ENCODE measurements at places on chromosomes 2 and 18. TPM values are rescaled to one million over a fixed set of nuclear protein-coding genes. Genes with fewer than 3 reads are reported as not detected.

DNA sequence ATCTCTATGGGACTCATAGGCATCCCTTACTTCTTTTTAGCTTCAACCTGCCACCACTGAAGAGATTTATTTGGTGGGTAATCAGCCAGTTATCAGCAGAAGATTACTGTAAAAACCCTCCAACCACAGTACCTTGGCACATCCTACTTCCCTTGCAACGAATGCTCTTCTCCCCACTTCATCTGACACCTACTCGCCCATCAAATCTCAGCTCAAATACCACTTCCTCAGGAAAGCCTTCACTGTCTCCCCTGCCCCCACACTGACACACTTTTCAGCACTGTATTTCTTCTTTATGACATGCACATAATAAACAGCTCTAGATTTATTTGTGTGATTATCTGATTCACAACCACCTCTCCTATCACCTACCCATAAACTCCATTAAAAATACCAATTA, 3.1 kb downstream of the KDSR start:
- peak; percentile 64 for DNase-seq
- H3K4me3 ChIP-seq = peak overlapping the region; percentile 1
- H3K4me1 ChIP-seq = peaks cover 48% of the 10 kb centered on the region
- H3K27ac ChIP-seq = peak overlapping the region; percentile 1
- H3K27me3 ChIP-seq = no peaks in the 10 kb centered on the region

DNA sequence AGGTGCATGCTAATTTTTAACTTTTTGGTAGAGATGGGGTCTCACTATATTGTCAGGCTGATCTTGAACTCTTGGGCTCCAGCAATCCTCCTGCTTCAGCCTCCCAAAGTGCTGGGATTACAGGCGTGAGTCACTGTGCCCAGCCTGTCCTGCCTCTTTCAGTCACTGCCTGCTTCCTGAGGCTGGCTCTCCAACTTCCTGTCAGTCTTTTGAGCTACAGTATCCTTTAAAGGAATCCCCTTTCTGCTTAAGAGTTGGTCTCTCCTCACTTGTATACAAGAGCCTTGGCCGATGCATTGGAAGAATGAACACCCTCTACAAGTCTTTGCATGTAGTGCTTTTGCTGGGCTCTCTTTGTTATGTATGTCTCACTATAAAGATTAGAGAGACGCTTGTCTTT, 88.4 kb upstream of the SMAD2 start:
- no peak for DNase-seq
- no peak overlapping the region for H3K27ac ChIP-seq
- H3K36me3 ChIP-seq = no peaks in the 10 kb centered on the region
- peaks cover 22% of the 10 kb centered on the region for H3K27me3 ChIP-seq
- no peaks in the 10 kb centered on the region for H3K4me1 ChIP-seq
- H3K4me3 ChIP-seq = no peak overlapping the region

CROCC2 gene
- not detected for total RNA-seq

DNA sequence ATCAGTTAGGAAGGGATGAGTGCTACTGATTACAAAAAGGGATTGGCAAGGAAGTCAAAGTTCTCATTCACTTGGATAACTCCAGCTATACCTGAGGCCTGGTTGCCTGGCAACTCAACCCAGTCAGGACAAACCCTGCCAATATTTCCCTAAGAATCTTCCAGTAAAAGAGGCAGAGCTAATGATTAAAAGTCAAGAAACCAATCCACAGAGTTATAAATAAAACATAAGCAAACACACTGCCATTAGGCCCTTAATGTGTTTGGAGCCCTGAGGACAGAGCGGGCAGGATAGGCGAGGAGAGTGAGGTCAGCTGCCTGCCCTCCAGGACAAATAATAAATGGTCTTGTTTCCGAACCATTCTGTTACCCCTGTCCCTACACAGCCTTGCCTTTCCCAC, 215.6 kb upstream of the NABP1 start:
- no peak for DNase-seq
- H3K36me3 ChIP-seq = no peaks in the 10 kb centered on the region
- peaks cover 11% of the 10 kb centered on the region for H3K27me3 ChIP-seq
- H3K27ac ChIP-seq = no peak overlapping the region

- no peak overlapping the region for H3K27ac ChIP-seq
- H3K4me3 ChIP-seq = no peak overlapping the region
- H3K27me3 ChIP-seq = peaks cover 34% of the 10 kb centered on the region
- no peaks in the 10 kb centered on the region for H3K36me3 ChIP-seq
- no peaks in the 10 kb centered on the region for H3K4me1 ChIP-seq
Observed at GRCh38 chr2:175293776-175294175, 112.3 kb upstream of the ATP5MC3 start.

- peaks cover 21% of the 10 kb centered on the region for H3K4me1 ChIP-seq
- H3K36me3 ChIP-seq = peaks cover 2% of the 10 kb centered on the region
- no peak overlapping the region for H3K4me3 ChIP-seq
- DNase-seq = no peak
- no peak overlapping the region for H3K27ac ChIP-seq
- peaks cover 4% of the 10 kb centered on the region for H3K27me3 ChIP-seq
Observed at GRCh38 chr2:64937687-64938491, 51.3 kb upstream of the SLC1A4 start.

DNA sequence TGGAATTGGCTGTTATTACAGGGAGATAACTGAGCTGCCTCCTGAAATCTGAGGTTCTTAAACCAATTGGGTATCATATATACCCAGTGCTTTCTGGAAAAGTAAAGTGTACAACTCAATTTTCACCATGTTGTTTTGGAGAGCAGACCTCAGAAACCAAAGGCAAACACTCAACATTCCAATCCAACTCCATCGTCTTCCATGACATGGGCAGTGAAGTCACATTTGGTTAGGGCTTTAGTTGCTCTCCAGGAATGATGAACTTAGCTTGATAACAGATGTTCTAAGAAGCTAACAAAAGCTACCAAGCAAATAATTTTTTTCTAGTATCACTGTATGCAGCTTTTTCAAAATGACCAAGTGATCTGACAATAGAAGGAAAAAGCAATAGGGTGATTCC, 107.0 kb upstream of the SLC35G4 start:
- H3K27me3 ChIP-seq = peaks cover 13% of the 10 kb centered on the region
- no peak overlapping the region for H3K4me3 ChIP-seq
- DNase-seq = no peak
- H3K4me1 ChIP-seq = no peaks in the 10 kb centered on the region

DNA sequence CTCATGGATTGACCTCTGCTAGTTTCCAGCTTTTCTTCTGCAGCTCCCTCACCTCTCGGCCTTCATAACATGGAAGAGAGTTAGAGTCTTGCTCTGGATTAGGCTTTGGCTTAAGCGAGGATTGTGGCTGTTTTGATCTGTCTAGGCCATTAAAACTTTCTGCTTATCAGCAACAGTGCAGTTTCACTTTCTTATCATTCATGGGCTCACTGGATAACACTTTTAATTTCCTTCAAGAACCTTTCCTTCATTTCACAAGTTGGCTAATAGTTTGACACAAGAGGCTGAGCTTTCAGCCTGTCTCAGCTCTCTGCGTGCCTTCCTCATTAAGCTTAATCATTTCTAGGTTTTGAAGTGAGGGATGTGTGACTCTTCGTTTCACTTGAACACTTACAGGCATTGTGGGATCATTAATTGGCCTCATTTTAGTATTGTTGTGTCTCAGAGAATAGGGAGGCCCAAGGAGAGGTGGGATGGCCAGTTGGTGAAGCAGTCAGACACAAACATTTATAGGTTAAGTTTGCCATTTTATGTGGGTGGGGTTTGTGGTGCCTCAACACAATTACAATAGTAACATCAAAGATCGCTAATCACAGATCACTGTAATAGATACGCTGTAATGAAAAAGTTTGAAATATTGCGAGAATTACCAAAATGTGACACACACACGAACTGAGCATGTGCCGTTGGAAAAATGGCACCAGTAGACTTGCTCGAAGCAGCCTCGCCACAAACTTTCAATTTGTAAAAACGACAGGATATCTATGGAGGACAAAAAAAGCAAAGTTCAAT, 129.3 kb downstream of the ZNF236 start:
- DNase-seq = no peak
- peaks cover 39% of the 10 kb centered on the region for H3K4me1 ChIP-seq
- H3K27me3 ChIP-seq = no peaks in the 10 kb centered on the region
- H3K4me3 ChIP-seq = no peak overlapping the region
- H3K27ac ChIP-seq = no peak overlapping the region

GRCh38 chr18:23933407-23933806, 81.1 kb upstream of the TTC39C start:
- peaks cover 78% of the 10 kb centered on the region for H3K4me1 ChIP-seq
- DNase-seq = no peak
- H3K36me3 ChIP-seq = peaks cover 6% of the 10 kb centered on the region

CCT7 gene
- total RNA-seq = 281 TPM

IL1RN gene
- total RNA-seq = 0.48 TPM

HOXD12 gene
- not detected for total RNA-seq

DNA sequence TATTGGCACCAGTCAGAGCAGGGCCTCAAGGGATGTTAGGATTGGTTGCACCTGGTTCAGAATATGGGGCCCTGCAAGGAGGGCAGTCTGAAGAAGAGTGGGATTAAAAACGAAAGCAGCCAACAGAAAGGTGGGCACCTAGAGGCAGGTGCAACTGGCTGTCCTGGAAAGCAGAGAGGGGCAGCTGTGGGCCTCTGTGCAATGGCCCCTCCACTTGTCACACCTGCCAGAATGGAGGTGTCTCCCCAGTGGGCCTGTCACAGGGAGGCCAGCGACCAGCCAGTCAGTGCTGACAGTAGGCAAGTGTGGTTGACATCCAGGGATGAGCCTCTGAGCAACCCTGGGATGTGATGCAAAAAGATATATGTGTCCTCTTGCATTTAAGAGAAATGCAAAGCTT, 37.7 kb downstream of the INPP4A start:
- DNase-seq = no peak
- H3K4me1 ChIP-seq = peaks cover 97% of the 10 kb centered on the region
- H3K36me3 ChIP-seq = peaks cover 57% of the 10 kb centered on the region
- peak overlapping the region; percentile 23 for H3K4me3 ChIP-seq
- H3K27me3 ChIP-seq = no peaks in the 10 kb centered on the region
- H3K27ac ChIP-seq = peak overlapping the region; percentile 80

- H3K36me3 ChIP-seq = no peaks in the 10 kb centered on the region
- H3K27me3 ChIP-seq = no peaks in the 10 kb centered on the region
- DNase-seq = no peak
- no peaks in the 10 kb centered on the region for H3K4me1 ChIP-seq
Observed at GRCh38 chr2:57575700-57576268, 470.8 kb upstream of the VRK2 start.

PARD6G gene
- total RNA-seq = 0.15 TPM

LRATD1 gene
- total RNA-seq = not detected

REG3A gene
- not detected for total RNA-seq

ANKRD30BL gene
- not detected for total RNA-seq

- H3K4me3 ChIP-seq = no peak overlapping the region
- H3K4me1 ChIP-seq = peaks cover 2% of the 10 kb centered on the region
- no peak for DNase-seq
- H3K36me3 ChIP-seq = no peaks in the 10 kb centered on the region
- H3K27me3 ChIP-seq = no peaks in the 10 kb centered on the region
Observed at GRCh38 chr2:152055366-152056108, 43.3 kb downstream of the CACNB4 start.

GRCh38 chr2:136000502-136000901, 15.1 kb upstream of the DARS1 start:
- no peaks in the 10 kb centered on the region for H3K27me3 ChIP-seq
- DNase-seq = no peak
- peaks cover 38% of the 10 kb centered on the region for H3K36me3 ChIP-seq
- peak overlapping the region; percentile 86 for H3K27ac ChIP-seq
- H3K4me1 ChIP-seq = peaks cover 35% of the 10 kb centered on the region

GRCh38 chr2:36416370-36417165, 61.0 kb downstream of the CRIM1 start:
- no peak overlapping the region for H3K27ac ChIP-seq
- DNase-seq = no peak
- H3K4me3 ChIP-seq = no peak overlapping the region
- no peaks in the 10 kb centered on the region for H3K36me3 ChIP-seq

DNA sequence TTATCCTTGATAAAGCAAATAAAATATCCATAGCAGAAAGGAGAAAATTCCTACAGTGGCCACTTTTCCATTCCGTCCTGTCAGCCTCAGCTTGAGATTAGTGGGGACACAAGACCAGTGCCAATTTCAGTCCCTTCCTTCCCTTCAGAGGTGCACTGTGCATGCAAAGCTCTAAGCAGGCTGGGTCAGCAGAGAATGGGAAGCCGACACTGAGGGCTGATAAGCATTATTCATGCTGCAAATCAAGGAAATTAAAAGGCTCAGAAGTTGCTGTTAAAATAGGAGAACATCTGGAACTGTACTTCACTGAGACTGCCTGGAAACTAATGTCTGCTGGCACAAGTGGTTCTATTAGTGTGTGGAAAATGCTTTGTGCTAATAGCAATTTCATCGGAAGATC, 534.3 kb downstream of the ADCYAP1 start:
- H3K36me3 ChIP-seq = no peaks in the 10 kb centered on the region
- no peak overlapping the region for H3K27ac ChIP-seq
- no peaks in the 10 kb centered on the region for H3K27me3 ChIP-seq

DNA sequence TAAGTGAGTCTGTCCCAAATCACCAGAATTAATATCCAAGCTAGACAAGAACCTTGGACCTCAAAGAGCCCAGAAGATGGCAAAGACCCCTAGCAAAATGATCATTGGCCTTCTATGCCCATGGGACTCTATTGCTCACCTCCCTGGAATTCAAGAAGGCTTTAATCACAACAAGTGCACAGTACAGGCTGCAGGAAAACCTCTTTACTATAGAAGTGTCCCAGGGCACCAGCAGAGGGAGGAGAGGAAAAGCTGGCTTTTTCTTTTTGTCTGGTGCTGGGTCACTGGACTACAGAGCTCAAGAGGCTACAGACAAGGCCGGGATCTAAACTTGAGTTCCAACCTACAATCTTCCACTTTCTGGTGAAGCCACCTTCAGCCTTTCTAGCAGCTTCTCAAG, 88.3 kb upstream of the PPP1CB start:
- DNase-seq = no peak
- H3K27me3 ChIP-seq = peaks cover 1% of the 10 kb centered on the region
- H3K27ac ChIP-seq = no peak overlapping the region
- H3K4me1 ChIP-seq = peaks cover under 1% of the 10 kb centered on the region
- H3K4me3 ChIP-seq = no peak overlapping the region
- peaks cover 2% of the 10 kb centered on the region for H3K36me3 ChIP-seq

DNA sequence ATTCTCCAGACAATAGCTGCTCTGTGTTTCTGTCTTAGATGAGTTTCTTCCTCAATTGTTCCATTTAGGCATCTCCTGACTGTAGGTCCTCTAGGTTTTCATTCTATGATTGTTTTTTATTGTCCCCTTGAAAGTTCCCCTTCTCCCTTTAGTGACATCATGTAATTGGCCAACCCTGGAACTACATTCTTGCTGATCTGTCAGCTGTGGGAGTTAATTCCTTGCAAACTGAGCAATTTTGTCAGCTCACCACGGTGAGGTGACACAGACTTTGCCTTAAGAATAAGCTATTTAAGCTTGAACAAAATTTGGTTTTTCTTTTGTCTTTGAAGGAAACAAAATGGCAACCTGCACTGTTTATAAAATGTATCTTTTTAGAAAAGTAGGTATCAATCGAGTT, 95.9 kb downstream of the TXNL1 start:
- H3K27ac ChIP-seq = no peak overlapping the region
- H3K27me3 ChIP-seq = peaks cover 2% of the 10 kb centered on the region
- DNase-seq = no peak
- H3K4me1 ChIP-seq = no peaks in the 10 kb centered on the region

GRCh38 chr18:8341481-8342230, 267.6 kb upstream of the RAB12 start:
- H3K27me3 ChIP-seq = no peaks in the 10 kb centered on the region
- no peak for DNase-seq
- no peak overlapping the region for H3K4me3 ChIP-seq
- no peaks in the 10 kb centered on the region for H3K4me1 ChIP-seq
- H3K27ac ChIP-seq = no peak overlapping the region
- H3K36me3 ChIP-seq = no peaks in the 10 kb centered on the region

- H3K36me3 ChIP-seq = no peaks in the 10 kb centered on the region
- H3K27me3 ChIP-seq = no peaks in the 10 kb centered on the region
- no peaks in the 10 kb centered on the region for H3K4me1 ChIP-seq
- H3K4me3 ChIP-seq = no peak overlapping the region
- H3K27ac ChIP-seq = no peak overlapping the region
Observed at GRCh38 chr2:54247115-54247514, 8.9 kb downstream of the TSPYL6 start.

DUSP28 gene
- 11.6 TPM for total RNA-seq

PDE11A gene
- not detected for total RNA-seq

NFU1 gene
- 16.4 TPM for total RNA-seq

All from activated CD4-positive, alpha-beta T cell treated with anti-CD3 and anti-CD28 coated beads, Interleukin-2, amount 10 ng/mL, durations not matched to agents 7 days and 5 days (primary cell).